ENCODE measurements at places on chromosomes 11 and 22.

DNA sequence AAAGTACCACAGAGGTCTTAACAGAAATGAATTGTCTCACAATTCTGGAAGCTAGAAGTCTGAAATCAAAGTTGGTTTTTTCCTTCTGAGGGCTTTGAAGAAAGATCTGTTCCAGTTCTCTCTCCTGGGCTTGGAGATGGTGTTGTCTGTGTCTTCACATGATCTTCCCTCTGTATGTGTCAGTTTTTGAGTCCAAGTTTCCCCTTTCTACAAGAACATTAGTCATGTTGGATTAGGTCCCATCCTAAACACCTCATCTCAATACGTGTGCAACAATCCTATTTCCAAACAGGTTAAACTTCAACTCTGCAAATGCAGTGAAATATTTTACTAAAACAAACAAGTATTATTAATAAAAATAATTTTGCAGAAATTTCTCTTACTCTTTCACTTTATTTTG lies 3.1 kb upstream of the PTS start:
- DNase-seq, result no peak

DNA sequence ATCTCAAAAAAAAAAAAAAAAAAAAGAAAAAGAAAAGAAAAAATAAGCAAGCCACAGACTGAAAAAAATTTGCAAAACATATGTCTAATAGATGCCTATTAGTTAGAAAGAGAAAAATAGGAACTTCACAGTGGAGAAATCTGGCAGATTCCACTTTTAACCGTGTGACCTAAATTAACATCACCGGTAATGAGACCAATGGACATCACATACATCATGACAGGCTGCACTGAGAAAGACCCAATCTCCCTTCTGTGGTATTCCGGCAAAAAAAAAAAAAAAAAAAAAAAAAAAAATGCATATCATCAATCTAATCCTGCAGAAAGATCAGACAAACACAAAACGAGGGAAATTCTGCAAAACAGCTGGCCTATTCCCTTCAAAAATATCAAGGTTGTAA lies 46.7 kb upstream of the CECR2 start:
- no peak for DNase-seq

- DNase-seq, result no peak
These were observed 33.6 kb downstream of the SYT7 start for GRCh38 chr11:61547246-61547645.

DNA sequence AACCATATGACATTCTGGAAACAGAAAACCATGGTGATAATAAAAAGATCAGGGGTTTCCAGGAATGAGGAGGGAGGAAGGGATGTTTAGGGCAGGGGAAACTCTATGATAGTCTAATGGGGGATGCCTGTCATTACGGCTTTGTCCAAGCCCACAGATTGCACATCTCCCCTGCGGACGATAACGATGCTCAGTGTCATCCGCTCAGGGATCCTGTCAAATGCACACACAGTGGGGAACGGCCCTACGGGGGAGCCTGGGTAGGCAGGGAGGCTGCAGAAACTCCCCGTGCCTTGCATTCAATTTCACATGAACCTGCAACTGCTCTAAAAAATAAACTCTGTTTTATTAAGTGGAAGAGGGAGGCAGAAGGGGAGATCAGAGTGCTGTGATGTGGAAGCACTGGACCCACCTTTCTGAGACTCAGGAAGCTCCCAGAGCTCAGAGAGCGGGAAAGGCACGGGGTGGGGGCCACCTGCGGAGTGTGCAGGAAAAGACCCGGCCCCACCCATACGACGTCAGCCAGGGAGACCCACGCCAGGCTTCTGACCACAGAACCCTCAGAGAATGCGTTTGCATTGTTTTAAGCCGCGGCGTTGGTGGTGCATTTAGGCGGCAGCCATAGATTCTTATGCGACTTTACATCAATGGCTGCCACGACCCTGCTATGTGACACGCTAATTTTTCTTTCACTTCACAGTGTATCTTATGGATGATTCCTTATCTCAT lies 543.5 kb downstream of the BRD1 start:
- DNase-seq, result no peak

DNA sequence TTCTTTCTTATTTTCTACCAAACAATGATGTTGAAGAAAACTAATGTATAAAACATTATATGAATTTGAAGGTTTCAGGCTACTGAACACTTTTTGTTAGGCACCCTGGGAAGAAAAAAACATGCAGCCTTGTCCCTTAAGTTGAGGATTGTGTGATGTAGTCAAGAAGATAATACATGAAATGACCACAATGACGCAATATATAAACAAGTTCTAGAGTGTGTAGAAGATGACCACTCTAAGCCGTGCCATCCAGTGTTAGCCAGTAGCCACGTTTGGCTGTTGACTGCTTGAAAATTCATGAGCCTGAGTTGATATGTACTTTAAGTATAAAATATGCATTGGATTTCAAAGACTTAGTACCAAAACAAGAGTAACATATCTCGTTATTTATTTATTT lies 16.2 kb downstream of the SWAP70 start:
- no peak for DNase-seq

GRCh38 chr22:37280718-37281117 lies 1.6 kb upstream of the CYTH4 start:
- DNase-seq, result no peak

DNA sequence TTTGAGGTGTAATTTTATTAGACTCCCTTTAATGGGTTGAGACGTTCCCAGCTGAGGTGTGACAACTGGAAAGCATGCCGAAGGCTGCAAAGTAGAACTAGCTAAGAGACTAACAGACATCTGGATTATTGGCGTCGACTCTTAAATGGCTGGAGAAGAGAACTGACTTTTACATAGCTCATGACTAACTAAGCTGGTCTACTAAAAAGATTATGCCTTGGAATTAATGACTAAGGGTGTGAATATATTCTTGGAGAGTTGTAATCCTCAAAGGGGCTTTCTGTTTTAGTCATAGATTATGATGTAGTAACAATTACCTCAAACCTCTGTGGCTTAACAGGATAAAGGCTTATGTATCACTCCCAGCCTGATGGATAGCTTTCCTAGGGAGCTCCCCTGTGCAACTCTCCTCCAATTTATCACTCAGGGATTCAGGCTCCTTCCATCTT lies 39.5 kb upstream of the SLC5A12 start:
- DNase-seq, result no peak

- no peak for DNase-seq
These were observed 4.3 kb upstream of the ZBED4 start for GRCh38 chr22:49849161-49850020.

DNA sequence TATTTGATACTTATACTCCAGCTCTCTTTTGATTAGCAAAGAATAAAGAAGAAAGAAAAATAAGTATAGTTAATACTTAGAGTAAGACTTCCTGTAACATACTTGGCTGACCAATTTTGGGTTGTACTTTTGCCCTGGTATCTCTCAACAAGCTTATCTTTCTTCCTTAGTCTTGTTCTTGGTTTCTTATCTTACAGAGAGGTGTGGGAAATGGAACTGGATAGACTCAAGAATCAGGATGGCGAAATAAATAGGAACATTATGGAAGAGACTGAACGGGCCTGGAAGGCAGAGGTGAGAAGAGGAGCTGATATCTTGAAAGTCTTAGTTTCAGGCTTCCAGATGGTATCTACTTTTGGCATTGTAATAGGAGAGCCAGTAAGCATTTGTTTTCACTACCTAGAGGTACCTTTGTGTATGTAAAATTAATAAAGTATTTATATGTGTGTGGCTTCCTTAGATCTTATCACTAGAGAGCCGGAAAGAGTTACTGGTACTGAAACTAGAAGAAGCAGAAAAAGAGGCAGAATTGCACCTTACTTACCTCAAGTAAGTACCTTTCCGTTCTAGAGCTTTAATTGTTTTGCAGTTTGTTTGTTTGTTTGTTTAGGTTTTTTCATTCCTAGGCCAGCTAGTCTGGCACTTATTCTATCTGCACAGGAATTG lies 11.3 kb upstream of the BACE1-AS start:
- DNase-seq, result peak; percentile 24

DNA sequence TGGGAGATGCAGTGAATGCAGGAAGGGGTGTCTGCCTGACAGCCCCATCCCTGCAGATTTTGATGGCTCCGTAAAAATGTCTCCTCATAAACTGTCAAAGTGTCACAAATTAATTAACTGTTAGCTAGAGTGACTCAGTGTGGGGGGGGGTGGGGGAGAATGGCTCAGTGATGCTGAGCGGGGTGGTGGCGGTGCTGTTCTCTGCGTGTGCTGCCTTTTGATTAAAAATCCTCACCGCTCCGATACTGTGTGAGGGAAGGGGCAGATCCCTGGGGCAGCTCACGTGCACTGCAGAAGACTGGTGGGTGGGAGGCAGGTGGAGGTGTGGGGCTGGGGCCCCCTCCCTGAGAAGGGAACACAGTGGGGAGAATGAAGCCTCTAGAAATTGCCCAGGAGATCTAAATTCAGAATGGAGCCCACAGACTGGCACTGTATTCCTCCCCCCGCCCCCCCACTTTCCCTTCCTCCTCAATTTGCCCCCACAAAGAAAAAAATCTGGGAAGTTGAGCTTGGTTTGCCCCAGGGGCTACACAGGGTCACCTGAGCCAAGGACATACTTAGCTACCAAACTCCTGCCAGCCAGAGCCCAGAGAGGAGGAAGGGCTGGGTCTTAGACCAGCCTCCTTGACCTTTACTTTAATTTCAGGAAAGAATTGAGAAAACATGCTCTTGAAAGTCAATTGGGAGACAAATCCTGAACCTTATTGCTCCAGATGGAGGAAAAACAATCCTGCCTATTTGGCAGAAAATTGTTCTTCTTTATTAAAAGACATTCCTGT lies 39.8 kb downstream of the DRD2 start:
- no peak for DNase-seq

- DNase-seq, result no peak
These were observed 1298.0 kb upstream of the CNTN5 start for GRCh38 chr11:97722721-97723120.

GRCh38 chr11:31861011-31861410 lies 49.9 kb upstream of the PAX6 start:
- no peak for DNase-seq

DNA sequence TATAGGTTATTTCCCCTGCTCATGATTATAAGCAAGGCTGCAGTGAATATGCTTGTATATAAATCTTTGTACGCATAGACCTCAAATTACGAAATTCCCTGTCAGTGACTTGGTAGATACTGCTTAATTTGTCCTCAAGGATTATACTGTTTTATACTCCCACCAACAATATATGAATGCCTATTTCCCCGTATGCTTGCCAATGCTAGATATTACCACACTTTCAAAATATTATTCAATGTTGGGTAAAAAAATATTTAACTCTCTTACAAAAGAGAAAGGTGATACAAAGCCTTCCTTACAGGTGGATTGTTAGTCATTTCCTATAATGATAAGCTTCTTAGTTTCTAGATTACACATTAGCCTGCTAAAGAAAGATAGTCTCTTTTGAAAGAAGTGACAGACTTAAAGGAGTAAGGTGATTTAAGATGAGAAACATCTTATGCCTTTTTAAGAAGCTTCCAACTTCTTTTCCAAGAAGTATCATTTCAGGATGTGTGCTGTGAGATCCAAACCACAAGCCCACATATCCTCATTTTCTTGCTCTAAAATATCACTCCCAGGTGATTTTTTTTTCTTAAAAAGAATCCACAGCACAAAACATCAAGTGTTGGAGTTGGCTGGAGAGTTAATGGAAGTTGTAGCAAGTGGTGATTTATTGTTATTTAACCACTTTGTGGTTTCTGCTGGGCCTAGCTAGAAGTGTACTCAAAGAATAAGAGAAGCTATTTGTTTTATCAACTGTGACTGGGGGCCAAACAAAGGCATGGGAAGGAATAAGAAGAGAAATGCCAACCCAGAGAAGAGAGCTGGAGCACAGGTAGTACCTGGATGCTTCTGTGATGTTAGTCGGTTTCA lies 59.2 kb downstream of the BARX2 start:
- no peak for DNase-seq

DNA sequence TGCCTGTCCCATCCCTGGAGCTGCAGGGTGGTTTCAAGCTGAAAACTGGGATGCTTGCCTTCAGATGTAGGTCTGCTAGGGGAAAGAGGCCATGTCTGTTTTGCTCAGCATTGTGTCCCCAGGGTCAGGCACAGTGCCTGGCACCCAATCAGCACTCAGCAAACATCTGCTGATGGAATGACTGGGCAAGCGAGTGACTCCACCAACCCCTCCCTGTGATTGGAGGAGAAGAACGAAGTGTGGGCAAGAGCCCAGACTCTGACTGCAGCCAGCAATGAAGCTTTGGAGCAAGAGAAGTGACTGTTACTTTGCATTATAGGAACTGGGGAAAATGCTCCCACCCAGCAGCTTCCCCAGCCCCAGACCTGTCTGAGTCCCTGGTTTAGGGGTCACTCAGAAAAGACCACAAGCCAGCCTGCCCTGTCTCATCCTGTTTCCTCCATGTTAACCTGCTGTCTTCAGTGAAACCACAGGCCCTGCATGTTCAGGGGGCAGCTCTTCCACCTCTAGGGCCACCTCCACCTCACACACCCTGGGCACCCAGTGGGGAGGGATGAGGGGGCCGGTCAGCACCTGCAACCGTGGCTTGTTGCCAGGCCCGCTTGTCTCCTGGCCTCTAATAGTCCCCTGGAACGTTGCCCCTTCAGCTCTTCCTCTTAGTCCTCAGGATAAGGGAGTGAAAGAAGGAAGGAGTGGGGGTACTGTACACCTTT lies 147.4 kb downstream of the TRIM29 start:
- DNase-seq, result no peak

DNA sequence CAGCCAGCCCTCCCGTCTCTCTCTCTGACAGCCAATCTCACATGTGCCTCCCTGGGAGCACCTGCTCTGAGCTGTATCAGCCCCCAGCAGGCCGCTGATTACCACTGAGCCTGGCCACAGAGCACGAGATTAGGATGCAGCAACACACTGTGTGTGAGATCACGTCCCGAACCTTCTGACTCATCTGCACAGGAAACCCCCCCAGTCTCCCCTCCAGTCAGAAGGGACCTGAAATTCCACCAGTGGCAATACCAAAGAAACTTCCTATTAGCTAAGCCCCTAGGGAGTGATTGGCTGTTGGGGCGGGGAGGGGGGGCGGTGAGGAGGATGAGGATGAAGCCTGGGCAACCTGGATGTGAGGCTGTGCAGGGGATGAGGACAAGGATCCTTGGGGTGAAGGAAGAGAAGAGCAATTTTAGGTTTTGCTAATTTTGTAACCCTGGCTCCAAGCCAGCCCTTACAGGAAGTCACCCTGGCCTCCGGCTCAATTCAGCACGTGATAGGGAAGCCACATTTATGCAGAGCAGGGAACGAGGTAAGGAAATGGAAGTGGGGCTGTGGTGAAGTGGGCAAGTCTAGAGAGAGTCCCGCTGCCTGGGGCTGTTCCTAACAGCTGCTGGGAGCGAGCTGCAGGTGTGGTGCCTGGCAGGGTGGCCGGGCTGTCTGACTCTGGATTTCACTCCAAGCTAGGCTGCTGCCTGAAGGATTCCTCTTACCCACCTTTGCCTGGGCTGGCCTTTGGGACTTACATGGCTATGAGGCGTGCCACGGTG lies 1.9 kb downstream of the SLC43A3 start:
- peak; percentile 61 for DNase-seq

- no peak for DNase-seq
These were observed 15.1 kb downstream of the LIMK2 start for GRCh38 chr22:31227186-31227585.

- DNase-seq, result no peak
These were observed 99.5 kb downstream of the NAV2 start for GRCh38 chr11:19812096-19812495.

- DNase-seq, result no peak
These were observed 192.6 kb downstream of the DSCAML1 start for GRCh38 chr11:117604336-117604995.

- no peak for DNase-seq
These were observed 10.6 kb upstream of the NXPE4 start for GRCh38 chr11:114606003-114606801.

Measured in MM.1S (cell line).